ENCODE measurements at places on chromosomes 5 and 9.

DNA sequence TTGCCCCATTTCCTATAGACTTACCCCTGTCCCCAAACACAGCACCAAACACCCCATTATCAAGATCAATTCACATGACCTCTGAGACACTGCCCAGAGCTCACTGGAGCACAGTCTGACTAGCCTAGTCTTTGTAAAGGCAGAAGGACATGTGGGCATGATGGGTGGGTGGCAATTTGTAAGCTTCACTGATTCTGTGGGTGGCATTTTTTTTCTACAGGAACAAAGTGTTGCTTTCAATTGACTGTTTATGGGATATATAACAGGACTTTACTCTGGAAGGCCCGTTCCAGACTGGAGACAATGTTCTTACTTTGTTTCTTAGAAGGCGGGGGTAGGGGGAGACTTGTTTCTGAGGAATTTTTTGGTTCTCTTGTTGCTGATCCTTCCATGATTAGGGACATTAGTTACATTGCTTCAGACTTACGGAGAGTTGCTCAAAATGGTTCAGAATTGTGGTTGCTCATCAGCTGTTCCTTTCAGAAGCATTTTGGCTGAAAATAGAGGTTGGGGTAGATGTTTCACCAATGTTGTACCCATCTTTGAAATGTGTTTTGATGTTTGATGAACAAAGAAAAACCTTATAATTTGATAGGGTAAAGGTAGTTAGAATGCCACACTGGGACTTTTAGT lies 20.2 kb downstream of the NNT start:
- DNase-seq, result no peak

DNA sequence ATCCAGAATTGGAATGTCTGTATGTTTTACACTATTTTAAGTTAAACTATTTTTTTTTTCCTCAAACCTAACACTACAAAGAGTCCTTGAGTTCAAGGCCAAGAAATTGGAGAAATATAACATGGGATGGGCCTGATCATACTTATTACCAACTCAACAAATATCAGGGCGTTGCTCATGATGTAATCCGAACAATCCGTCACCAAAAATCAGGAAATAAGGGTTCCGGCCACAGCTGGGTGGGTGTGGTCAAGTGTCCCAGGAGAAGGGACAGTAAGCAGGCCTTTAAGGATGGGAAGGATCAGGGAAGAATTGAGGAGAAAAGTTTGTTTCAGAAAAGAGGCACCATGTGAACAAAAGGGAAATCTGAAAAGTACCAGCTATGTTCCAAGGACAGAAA lies 29.8 kb downstream of the MED27 start:
- no peak for DNase-seq

DNA sequence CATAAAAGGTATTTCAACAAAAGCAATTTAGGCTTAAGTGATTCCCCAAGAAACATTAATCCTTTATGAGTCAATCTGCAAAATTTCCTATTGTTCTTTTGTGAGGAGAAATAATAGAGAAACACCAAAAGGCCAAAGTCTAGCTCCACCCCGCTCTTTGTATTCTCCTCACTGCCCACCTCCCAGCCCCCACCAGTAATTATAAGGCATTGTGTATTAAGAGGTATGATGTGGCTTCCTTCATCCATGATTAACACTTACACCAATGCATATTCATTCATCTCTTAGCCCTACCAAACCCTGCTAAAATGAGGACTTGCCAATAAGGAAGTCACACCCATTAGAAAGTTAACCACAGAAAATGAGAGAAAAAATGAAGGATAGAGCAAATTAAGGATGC lies 105.3 kb upstream of the SPATA31D4 start:
- DNase-seq, result no peak

DNA sequence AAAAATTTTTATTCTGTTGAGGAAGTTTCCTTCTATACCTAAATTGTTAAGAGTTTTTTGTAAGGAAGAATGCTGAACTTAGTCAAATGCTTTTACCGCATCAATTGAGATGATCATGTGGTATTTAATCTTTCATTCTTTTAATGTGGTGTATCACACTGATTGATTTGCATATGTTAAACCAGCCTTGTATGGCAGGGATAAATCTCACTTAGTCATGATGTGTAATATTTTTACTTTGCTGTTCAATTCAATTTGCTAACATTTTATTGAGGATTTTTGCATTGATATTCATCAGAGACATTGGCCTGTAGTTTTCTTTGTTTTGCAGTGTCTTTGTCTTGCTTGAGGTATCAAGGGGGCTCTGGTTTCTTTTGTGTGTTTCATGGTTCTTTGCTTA lies 125.3 kb upstream of the MEF2C start:
- no peak for DNase-seq

DNA sequence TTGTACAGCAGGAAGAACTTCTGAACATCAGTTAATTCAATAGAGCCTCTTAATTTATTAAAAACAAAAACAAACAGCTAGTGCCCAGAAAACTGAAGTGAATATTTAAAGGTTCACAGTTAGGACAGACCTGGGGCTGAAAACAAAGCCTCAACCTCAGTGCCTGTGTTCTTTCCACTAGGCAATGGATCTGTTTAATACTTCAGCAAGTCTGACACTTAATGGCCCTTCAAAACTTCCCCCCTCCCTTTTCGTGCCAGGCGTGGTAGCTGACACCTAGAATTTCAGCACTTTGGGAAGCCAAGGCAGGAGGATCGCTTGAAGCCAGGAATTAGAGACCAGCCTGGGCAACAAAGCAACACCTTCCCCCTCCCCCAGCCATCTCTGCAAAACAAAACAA lies 54.5 kb upstream of the IFNK start:
- no peak for DNase-seq

- no peak for DNase-seq
Observed at GRCh38 chr5:168291342-168291963, at the start of gene WWC1. TSS of gene WWC1 (plus strand) at chr5:168291645. CDS start at chr5:168292153, 508 bp downstream.

DNA sequence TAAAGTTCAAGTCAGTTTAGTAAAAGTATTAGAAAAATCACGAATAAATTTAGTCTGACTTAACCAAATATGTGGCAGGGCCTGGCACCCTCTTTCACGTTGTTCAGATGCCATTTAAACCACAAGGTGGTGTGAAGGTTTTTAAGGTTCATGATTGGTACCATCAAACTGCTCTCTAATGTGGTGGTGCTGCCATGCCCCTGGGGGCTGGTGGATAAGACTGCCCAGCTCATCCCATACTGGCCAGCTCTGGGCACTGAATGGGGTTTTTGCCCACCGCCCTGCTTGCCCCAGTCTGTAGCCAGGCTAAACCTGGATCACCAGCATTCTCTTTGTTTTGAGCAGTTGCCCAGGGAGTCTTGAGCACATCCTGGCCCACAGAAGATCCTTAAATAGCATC lies 159.3 kb downstream of the GABBR2 start:
- DNase-seq, result no peak

- DNase-seq, result no peak
Observed at GRCh38 chr5:79576606-79577289, 35.5 kb upstream of the TENT2 start.

DNA sequence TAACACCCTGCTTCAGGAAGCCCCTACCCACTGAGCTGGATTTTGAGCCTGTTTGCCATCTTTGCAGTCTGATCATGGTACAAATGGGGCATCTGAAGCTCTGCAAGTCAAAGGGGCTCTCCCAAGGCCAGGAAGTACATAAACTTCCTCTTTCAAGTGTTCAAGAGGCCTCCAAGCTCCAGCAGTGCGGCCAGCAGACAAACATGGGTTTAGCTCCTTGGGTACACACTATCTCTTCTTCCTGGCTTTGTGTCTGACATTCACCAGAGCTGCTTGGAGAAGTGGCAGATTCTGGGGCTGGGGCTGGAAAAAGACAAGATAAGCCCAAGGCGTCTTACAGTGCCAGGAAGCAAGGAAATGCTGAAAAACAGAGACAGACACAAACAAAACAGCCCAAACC lies 34.1 kb downstream of the LAMC3 start:
- peak; percentile 57 for DNase-seq

DNA sequence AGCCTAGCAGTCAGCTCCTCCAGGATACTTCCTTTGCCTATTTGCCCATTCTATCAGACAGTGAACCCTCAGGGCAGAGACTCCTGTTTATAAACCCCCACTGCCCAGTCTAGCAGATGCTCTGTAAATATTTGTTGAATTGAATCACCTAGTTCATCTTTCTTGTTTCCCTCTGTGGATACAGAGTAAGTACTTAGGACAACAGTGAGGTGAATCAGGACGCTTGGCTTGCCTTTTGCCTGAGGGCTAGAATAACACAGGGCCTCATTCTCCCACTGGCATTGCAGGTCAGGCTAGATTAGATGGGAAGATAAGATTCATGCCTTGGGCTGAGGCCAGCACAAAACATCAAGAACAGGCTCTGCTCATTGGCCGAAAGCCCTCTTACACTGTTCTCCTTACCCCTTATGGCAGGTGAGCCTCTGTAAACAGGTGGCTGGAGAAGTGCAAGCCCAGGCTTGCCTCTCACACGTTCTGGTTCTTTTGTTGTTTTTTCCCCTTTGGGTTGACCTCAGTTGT lies 22.2 kb downstream of the TNFSF8 start:
- DNase-seq, result no peak

DNA sequence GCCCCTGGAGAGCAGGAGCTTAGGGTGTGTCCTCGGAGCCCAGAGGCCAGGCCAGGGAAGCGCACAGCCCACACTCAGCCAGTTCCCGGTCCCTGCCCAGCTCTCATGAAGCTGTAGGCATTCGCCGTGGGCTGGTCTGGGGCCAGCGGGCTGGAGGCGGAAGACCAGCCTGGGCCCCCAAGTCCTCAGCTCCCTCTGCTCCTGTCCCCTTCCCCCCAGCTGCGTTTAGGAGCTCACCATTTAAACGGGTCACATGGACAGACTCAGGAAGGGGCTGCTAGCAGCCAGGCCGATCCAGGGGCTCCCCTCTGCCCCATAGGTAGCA lies 17.4 kb downstream of the DNLZ start:
- no peak for DNase-seq

GRCh38 chr9:131679261-131680020 lies 60.4 kb downstream of the RAPGEF1 start:
- no peak for DNase-seq

- DNase-seq, result no peak
Observed at GRCh38 chr5:54103871-54104270, 206.5 kb downstream of the ARL15 start.

DNA sequence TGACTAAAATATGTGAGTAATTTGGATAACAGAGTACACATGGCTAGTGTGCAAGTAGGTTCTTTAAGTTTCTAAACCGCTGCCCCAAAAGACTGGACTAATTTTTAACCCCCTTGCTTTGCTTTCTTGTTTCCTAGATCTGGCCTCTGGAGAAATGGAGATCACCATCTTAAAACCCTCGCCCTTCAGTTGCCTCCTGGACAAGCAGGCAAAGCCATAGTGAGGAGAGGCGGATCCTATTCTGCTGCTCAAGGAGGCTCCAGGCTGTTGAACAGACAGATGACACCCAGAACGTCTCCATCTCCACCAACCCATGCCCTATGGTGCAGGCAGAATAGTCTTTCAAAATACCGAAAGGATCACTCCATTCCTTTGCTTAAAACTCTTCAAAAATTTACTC lies 28.6 kb upstream of the ALDH1A1 start:
- no peak for DNase-seq

DNA sequence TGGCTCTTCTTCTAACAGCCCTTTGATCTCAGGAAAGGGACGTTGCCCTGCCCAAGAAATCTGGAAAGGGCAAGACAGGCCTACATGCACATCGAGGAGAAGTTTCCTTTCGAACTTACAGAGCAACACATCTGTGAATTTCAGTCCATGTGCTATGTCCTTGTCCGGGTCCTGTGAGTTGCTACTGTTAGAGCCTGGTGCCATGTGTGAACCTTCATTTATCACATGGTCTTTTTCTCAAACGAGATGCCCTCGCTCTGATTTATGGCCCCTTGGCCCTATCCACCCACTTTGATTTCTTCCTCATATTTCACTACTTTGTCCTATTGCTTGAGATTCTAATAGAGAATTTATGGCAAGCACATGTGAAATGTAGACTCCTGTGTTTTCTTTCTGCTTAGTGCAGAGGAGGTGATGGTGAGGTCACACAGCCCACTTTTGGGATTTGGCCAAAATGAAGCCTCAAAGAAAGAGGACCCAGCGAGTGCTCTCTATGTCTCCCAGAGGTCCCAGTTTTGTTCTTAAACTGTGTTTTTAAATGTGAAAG lies 153.1 kb downstream of the SNCAIP start:
- no peak for DNase-seq

DNA sequence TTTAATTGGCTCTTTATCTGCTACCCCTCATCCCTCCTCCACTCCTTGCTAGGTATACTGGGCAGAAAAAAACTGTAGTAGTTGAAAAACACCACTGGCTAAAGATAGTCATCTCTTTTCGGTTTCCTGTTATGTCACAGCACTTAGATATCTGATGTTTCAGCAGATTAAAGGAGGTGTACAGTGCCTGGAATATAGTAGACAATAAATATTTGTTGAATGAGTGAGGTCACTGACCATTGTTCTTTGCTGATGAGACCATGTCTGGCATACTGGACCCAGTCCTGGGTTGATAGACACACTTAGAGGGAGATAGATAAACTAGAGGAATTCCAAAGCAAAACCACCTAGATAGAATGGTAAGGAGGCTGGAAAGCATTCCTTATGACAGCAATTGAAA lies 3.2 kb downstream of the GRPEL2 start:
- no peak for DNase-seq

DNA sequence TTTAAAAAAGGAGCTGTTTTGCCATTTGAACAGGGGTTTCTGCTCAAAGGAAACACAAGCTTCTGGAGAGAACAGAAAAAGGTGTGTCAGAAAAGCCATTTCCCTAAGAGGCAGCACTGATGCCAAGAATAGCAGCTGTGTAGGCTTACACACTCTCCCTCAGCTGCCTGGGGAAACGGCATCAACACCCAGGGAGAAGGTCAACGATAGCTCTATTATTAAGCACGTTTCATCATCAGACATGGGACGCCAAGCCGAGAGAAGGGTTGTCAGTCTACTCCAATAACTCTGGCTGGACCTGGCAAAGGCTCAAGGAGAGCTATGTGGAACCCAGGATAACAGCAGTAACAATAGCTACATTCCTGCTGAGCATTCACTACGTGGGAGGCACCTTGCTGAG lies 314.2 kb downstream of the CDK5RAP2 start:
- no peak for DNase-seq

GRCh38 chr5:91027405-91028139 lies 355.5 kb downstream of the ARRDC3 start:
- no peak for DNase-seq

DNA sequence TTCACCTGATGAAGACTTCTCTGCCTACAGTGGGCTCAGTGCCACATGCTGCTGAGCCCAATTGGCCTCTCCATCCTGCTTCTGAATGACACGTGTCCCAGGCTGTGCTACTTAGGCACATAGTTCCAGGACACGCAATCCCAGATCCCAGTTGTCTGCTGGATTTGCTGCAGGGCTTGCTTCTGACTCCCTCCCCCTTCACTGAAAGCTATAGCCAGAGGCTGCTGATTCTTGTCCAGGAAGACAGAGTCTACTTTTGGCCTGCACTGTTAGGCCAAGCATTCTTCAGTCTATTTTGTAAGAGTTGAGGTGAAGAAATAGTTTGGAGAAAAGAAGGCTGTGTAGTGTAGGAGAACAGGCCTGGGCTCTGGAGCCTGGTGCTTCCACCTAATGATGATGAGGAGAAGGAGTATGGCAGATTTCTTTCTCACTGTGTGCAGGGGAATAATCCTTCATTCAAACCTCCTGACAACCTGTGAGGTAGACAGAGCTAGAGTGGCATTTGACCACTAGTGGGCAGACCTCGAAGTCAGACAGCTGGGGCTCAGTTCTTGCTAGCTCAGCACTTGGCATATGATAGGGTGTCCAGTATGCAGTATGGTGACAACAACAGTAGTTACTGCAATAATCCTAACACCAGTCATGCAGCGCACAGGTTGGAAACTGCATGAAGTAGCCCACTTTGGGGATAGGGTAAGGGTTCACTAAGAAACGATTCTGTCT lies 19.5 kb upstream of the ASPN start:
- DNase-seq, result no peak

All from bone marrow (tissue), 2 donors.